ENCODE measurements at places on chromosomes 16 and 17.

DNA sequence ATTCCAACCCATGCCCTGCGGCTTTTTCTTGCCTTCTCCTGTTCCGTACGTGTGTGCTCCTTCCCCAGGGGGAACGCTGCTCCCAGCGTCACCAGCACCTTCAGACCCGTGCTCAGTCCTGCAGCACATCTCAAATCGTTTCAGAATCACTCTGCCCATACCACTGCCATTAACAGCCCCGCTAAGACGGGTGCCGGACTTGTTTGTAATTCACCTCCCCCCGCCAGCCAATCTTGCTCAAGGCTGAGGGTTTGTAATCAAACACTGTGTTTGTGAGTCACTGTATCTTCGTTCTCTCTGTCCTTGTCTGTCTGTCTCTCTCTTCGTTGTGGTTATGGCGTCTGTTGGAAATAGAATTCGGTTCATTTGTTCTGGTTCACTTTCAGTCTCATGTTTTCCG lies 17.3 kb downstream of the CARD14 start:
- DNase-seq, result no peak

- no peak for DNase-seq
Observed at GRCh38 chr17:79797492-79798298, 818 bp upstream of the CBX8 start.

DNA sequence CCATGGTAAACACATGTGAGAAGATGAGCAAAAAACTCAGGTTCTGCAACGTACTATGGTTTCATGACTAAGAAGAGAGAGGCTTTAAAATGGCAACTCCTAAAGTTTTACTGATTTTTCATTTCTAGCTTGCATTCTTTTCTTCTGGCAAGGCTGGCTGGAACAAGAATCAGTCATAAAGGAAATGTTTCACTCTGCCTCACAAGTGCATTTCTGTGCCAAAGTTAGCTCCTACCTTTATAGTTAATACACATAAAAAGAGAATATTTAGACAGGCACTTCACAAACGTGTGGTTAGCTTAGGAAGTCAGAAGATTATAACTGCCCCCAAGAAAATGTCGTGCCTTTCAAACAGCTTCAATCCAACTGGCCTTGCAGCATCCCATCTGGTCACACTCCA lies 417.1 kb upstream of the CDH11 start:
- DNase-seq, result no peak

DNA sequence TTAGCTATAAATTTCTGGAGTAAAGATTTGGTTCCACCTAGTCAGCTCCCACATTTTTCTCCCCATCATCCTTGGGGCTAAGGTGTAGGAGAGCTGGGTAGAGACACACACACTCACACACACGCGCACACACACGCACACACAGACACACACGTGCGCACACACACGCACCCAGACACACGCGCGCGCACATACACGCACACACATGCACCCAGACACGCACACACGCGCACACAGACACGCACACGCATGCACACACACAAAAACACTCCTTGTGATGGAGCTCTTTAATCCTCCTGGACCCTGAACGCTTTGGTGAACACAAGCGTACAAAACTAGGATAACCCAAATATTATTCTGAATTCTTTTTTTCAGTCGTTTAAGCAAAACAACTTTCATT lies 253.6 kb downstream of the C16orf95 start:
- DNase-seq, result no peak

DNA sequence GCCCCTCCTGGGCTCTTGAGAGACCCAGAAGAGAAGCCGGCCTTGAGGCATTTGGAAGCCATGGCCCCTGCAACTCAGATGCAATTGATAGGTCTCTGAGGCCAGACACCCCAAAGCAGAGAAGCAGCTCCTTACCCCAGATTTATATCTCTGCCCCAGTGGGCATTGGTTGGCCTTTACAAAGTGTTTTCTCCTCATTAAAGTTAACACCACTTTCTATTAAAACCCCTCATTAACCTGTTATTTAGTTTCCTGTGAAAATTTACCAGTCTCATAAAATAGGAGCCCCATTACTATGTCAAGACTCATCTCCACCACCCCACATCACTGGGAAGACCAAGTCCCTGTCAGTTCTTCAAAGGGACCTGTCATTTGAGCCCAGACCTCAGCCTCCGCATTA lies at the start of gene KRT35:
Gene KRT35, minus strand, starts transcription at position 116 of the 400 bp plus-strand sequence. Its CDS starts 54 bp downstream, at position 62.
- no peak for DNase-seq

GRCh38 chr17:58083491-58084316 lies 485 bp downstream of the DYNLL2 start:
- peak; percentile 60 for DNase-seq

- no peak for DNase-seq
Observed at GRCh38 chr17:62781831-62782251, 26.3 kb downstream of the MARCHF10 start.

DNA sequence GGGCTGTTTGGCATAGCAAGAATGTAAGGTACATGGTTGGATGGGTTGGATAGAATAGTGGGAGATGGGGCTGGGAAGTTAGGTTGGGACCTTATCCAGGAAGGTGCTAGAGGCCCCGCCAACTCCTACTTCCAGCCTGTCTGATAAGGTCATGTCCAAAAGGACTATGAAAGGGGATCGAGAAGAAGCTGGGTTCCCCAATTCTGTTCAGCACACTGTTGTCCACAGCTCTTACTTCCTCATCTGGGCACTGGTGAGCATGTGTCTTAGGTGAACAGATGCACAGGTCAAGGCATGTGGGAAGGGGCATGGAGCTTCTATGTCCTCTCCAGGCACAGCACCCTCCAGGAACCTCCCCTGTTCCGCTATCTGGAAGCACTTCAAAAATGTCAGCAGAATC lies 5.6 kb upstream of the ULK2 start:
- no peak for DNase-seq

GRCh38 chr16:30805056-30805369 lies 18.0 kb upstream of the ZNF629 start:
- DNase-seq, result peak; percentile 16

DNA sequence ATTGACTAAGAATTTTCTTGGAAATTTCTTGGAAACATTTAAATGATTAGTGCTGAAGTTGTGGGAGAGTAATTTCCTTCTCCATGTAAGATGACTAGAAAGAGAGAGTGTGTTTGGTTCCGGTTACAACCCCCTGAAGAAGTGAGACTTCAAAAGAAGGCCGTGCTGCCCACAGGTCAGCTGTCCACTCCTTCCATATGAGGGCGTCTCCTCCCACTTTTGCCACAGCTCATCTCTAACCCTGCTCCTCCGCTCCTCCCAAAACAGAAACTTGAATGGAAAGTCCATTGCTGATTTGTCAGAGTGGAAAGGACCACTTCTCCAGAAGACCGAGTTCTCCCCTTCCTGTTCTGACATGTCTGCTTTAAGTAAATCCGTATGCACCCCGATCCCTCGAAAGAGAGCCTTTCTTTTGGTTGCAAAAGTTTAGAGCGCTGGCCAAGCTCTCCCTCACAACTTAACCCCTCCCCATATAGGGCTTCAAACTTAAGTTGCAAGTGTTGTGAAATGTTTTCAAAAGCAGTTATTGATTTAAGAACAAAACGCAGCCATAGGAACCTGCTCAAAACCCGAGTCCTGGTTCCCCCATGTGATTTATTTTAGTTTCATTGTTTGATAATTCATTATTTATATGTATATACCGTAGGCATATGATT lies 129.5 kb downstream of the SOCS1 start:
- DNase-seq, result no peak

- peak; percentile 74 for DNase-seq
Observed at GRCh38 chr16:56356276-56357240, 68.8 kb downstream of the AMFR start.

DNA sequence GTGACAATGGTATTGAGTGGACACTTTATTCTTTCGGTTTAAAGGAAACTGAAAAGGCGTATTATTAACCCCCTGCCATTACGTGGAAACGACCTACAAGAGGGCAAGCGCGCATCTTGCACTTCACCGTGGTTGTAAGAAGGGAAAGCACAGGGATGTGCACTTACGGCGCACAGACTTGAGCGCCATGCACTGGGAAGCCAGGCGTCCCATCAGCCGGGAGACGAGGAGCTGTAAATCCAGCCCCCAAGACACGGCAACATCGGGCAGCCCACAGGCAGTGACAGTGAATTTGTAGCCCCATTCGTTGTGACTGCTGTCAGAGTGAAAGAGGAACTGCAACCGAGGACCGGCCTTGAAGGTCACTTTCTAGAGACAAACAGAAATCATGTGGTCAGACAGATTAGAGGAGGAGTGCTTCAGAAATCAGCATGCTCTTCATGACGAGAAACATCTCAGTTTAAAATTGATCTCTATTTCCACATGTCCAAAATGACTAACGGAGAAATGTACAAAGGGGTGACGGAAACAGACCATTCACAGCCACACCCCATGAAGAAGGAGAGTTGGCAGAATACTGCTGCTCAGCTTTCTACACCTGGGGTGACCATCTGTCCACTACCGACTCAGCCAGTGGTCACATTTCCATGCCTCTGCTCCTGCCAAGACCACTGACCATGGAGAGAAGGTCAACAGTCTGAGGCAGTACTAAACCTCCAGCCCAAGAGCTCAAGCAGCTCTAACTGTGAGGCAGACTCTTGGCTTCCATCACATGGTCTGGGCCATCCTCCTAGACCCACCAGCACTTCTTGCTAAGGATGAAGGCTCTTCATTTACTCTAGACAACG lies 68.6 kb downstream of the ZZEF1 start:
- no peak for DNase-seq

DNA sequence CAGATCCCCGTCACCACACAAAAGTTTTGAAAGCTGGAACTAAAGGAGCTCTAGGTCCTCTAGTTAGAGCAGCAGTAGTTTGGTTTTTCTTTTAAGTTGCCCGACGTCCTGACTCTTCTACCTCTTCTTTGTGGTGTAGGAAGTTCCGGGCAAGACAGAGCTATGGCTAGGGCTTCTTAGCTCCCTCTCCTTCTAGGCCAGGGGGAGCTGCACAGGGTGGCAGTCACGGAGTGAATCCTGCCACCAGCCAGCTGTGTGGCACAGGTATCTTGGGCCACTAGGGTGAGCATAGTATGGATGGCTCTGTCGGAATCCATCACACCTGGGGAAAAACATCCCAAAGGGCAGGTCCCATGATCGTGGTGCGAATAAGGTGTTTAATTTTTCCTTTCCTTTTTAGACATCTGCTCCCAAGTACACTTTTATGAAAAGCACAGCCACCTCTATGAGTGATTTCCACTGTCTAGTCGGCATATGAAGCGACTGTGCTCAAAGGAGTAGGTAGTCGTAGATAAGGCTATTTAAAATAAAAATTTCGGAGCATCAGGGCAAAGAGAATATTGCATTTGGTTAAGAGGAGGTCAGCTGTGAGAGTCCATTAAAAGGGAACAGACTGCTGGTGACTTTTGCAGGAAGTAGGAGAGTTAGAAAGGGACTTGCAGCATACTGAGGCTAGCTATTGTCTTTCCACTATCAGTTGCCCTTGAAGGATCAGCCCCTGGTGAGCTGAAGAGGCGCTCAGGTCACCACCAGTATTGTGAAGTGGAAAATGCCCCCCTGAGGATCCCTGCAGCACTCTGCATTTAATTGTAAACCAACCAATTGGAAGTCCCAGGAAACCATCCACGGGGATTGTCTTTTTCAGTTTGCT lies 2.1 kb downstream of the PRKCA start:
- no peak for DNase-seq

GRCh38 chr16:970386-970765 lies 408 bp downstream of the LMF1 start:
- DNase-seq, result no peak

- DNase-seq, result no peak
Observed at GRCh38 chr17:39073916-39074315, 77.5 kb downstream of the PLXDC1 start.

- DNase-seq, result no peak
Observed at GRCh38 chr17:64230791-64231408, 32.2 kb downstream of the TEX2 start.

- DNase-seq, result no peak
Observed at GRCh38 chr17:15121426-15121825, 143.7 kb downstream of the PMP22 start.

- DNase-seq, result no peak
Observed at GRCh38 chr17:49862781-49863331, 15.0 kb upstream of the TAC4 start.

- DNase-seq, result no peak
Observed at GRCh38 chr16:50909831-50910735, 168.2 kb downstream of the CYLD start.

DNA sequence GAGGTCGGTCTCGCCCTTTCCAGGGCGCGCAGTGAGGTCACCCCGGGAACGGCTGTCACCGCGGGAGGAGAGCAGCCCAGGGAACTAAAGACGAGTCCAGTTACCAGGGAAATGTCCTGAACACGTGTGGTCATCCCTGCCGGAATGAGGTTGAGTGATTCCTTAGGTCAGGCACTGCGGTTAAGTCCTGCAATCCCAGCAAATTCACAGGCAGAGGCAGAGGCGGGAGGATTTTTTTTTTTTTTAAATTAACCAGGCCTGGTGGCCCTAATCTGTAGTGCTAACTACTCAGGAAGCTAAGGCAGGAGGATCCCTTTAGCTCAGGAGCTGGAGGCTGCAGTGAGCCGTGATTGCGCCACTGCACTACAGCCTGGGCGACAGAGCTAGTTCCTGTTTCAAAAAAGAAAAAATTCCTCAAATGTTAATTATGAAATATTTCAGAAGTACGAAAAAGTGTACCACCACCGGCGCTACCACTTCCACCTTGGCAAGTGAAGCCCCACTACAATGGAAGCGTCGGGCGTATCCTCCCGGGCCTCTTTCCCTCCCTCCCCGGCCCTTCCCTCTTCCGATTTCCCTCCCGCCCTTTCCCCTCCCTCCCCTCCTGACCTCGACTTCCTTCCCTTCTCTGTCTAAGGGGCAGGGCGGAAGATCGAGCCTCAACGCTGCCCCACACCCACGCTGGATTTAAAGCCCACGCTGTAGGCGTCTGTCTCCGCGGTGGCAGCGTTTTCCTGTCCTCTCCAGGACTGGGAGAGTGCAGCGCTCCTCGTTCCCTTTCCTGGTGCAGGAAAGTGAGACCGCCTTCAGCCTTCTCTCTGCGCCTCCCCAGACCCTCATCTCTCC lies 27.3 kb downstream of the SLFN11 start:
- no peak for DNase-seq

Measured in dorsolateral prefrontal cortex (tissue), 122 donors.